ENCODE measurements at places on chromosomes 13 and 19.

DNA sequence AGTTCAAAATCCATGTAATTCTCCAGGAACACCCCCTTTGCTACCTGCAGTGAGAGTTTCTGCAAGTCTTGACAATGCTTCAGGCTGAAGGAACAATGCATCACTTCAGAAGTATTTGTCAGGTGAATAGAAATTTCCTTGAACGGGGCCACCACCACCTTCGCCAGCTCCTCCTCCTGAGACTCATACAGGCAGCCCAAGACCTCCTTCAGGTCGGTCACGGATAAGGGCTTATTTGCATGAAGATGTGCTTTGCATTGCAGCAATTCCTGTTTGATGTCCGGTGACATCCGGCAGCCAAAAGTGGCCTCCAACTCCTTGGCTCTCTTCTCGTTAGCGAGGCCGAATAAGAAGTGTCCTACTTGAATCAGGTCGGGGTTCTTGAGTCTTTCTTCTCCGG lies 8.4 kb downstream of the NLRP7 start:
- DNase-seq: no peak

GRCh38 chr13:69866555-69866954 lies 241.1 kb upstream of the ATXN8OS start:
- no peak for DNase-seq

- DNase-seq: no peak
Measured at GRCh38 chr19:48735031-48735615, 5.3 kb downstream of the RASIP1 start.

- no peak for DNase-seq
Measured at GRCh38 chr19:31498781-31499180, 149.5 kb upstream of the TSHZ3 start.

DNA sequence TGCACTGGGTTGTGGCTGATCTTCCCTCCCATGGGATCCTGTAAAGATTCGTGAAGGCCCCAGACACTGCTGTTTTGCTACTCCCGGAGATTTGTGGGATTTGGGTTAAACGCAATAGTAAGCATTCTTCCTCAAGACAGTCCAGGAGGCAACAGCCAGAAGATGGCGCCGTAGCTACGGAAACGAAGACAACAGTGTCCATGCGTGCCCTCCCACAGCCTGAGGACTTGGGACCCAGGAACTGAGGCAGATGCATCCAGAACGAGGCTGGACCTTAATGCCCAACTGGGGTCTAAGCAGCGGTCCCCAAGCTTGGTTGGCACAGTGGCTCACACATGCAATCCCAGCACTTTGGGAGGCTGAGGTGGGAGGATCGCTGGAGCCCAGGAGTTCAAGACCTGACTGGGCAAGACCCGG lies 57.6 kb upstream of the ZNF507 start:
- no peak for DNase-seq

DNA sequence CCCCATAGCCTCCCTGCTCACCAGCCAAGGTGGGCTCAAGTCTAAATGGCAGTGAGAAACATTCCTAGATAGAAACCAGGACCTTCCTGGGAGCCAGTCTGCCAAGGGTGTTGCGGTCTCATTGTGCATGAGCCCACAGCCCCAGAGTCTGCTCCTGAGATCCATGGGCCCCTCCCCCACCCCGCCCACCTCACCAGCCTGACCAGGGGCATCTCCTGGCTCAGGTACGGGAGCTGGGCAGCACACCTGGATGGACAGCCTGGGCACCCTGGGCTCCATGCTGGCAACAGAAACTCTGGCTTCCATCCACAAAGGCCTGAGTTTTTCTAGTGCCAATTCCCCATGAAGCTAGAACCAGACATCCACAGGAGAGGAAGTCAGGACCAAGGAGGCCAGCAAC lies 65.6 kb downstream of the RAB20 start:
- no peak for DNase-seq

DNA sequence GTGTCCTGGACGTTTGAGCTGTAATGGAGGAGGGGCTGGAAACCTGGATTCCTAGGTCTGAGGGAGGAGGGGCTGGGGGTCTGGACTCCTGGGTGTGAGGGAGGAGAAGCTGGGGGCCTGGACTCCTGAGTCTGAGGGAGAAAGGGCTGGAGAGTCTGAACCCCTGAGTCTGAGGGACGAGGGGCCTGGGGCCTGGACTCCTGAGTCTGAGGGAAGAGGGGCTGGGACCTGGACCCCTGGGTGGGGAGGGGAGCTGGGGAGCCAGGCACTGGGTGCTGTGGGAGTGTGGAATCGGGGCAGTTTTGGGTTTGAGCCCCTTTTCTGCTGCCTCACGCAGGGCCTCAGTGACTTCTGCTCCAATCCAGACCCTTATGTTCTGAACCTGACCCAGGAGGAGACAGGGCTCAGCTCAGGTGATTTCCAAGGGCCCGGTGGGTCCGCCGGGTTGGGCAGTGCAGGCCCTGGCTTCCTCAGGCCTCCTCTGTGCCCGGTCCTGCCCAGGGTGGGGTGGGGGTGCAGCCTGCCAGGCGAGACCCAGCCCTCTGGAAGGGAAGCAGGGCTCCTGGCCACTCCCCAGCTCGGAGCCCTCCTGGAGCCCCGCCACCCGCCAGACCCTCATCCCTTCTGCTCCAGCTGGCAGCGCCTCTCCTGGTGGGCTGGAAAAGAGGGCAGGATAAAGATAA lies 14.4 kb downstream of the TTYH1 start:
- DNase-seq: no peak

DNA sequence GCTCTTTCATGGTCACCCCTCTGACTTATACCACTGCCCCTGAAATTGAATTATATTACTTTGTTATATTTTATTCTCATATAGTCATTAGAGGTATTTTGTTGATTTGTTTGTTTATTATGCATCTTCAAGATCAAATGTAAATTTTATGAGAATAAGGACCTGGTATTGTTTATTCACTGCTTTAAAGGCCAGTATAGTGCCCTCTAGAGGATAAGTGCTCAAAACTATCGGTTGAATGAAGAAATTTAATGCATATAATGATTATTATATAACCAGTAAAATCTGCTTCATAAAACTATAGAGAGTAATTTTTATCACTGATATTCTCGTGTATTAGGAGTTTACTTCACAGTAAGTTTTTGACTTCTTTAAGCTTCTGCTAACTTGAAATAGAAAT lies 1401.9 kb downstream of the SLITRK1 start:
- no peak for DNase-seq

- no peak for DNase-seq
Measured at GRCh38 chr13:99367106-99367616, 60.0 kb upstream of the GPR183 start.

GRCh38 chr13:31053091-31053490 lies 108.6 kb downstream of the HSPH1 start:
- no peak for DNase-seq

- DNase-seq: no peak
Measured at GRCh38 chr13:110756219-110756631, 42.7 kb downstream of the ING1 start.

- no peak for DNase-seq
Measured at GRCh38 chr13:74889321-74889720, 592.6 kb downstream of the TBC1D4 start.

DNA sequence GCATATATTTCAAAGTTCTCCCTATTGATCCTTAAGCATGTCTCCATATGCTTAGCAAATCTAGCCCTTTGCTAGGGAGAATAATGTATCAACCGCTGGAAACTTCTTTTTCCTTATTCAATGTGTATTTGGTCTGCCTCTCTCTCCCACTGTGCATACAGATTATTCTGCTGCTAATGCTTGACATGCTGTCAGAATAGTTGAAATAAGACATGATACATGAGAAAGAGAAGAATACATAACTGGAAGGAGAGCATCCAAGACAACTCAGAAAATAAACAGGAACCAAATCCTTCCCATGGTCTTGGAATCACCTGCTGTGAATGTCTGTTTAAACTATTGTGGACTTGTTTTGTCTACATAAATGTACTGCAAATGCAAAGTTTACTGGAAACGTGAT lies 1103.0 kb downstream of the EFNB2 start:
- DNase-seq: no peak

DNA sequence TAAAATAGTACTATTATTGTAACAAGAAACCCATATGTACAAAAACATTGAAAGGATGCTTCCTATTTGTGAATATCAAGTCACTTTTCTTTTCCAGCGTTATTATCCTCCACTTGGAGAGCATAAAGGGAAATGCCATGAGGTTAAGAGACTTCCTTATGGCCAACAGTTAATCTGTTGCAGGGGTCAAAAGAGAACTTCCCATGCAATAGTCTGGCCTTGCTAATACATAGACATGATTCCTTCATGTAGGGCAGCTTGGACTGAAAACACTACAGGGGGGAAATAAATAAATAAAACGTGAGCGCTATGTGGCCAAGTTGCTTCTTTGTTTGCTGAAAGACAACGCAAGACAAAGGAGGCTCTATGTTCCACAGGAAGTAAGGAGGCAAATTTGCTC lies 269.1 kb upstream of the EDNRB start:
- DNase-seq: no peak

GRCh38 chr19:40178756-40179155 lies 12.5 kb upstream of the MAP3K10 start:
- DNase-seq: no peak

- DNase-seq: no peak
Measured at GRCh38 chr19:18660939-18661670, 22.4 kb upstream of the CRTC1 start.

DNA sequence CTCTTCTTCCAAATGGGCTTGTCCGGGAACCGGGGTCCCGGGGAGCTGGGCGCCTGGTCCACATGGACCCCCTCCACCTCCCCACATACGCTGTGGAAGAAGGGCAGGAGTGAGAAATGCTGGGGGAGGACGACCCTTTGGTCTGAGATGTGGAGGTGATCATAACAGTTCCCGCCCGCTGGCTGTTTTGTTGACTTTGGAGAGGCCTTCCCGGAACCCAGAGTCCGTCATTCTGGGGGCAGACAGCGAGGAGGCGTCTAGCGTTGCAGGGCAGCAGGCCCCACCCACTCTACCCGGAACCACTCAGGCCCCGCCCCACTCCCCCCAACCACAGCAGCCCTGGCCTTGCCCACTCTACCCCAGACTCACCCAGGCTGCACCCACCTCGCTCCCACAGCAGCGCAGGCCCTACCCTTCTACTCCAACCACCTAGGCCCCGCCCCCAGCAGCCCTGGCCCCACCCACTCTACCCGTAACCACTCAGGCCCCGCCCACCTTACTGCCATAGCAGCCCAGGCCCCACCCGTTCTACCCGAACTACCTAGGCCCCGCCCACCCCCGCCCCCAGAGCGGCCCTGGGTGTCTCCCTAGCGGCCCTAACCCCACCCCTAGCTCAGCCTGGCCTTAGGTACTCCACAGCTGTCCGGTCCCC lies 7.1 kb downstream of the GPR108 start:
- no peak for DNase-seq

DNA sequence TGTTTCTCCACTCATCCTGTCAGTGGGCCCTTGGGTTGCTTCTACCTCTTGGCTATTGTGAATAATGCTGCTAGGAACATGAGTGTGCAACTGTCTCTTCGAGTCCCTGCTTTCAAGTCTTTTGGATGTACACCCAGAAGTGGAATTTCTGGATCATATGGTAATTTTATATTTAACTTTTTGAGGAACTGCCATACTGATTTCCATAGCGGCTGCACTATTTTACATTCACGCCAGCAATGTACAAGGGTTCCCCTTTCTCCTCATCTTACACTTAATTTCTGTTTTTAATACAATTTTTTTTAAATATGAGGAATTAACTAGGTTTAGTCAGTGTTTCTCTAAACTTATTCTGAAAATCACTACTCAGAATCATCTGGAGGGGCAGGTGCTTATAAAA lies 24.2 kb upstream of the SLC46A3 start:
- DNase-seq: no peak

GRCh38 chr19:5805462-5806132 lies 730 bp downstream of the NRTN start:
- DNase-seq: peak; percentile 50

- DNase-seq: no peak
Measured at GRCh38 chr19:9014803-9015202, 4.6 kb upstream of the MUC16 start.

DNA sequence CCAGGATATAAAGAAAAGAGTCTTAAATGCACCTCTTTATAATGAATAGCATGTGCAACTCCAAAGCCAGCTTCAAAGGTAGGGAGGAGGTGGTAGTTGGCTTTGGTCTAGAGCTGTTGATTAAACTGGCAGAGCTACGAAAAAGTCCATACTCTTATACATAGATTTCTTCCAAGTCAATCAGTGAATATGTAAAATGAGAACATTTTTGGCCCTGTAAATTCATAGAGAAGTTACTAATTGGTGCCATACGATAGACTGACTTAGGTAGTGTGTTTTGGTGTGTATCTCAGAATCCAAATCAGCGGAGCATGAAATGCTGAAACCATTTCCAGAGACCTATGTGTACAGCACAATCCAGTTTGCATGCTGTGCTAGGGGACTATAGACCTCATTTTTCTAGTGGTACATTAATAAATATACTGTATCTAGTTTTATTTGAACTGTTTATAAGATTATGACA lies 17.1 kb upstream of the DPY19L3 start:
- DNase-seq: no peak

DNA sequence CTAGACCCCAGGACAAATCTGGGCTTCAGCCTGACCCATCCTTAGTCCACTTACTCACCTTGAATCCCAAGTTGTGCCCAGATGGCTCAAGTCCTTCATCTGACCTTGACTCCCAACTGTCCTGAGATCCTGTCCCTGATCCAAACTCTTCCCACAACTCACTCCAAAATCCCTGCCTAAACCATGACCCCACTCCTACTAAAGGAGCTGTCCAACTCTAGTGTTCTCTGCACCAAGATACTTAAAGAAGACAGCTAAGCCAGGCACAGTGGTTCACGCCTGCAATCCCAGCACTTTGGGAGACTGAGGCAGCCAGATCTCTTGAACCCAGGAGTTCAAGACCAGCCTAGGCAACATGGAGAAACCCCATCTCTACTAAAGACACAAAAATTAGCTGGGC lies 8.5 kb downstream of the POU2F2 start:
- no peak for DNase-seq

GRCh38 chr19:30049846-30050667 lies 108.0 kb downstream of the URI1 start:
- no peak for DNase-seq

DNA sequence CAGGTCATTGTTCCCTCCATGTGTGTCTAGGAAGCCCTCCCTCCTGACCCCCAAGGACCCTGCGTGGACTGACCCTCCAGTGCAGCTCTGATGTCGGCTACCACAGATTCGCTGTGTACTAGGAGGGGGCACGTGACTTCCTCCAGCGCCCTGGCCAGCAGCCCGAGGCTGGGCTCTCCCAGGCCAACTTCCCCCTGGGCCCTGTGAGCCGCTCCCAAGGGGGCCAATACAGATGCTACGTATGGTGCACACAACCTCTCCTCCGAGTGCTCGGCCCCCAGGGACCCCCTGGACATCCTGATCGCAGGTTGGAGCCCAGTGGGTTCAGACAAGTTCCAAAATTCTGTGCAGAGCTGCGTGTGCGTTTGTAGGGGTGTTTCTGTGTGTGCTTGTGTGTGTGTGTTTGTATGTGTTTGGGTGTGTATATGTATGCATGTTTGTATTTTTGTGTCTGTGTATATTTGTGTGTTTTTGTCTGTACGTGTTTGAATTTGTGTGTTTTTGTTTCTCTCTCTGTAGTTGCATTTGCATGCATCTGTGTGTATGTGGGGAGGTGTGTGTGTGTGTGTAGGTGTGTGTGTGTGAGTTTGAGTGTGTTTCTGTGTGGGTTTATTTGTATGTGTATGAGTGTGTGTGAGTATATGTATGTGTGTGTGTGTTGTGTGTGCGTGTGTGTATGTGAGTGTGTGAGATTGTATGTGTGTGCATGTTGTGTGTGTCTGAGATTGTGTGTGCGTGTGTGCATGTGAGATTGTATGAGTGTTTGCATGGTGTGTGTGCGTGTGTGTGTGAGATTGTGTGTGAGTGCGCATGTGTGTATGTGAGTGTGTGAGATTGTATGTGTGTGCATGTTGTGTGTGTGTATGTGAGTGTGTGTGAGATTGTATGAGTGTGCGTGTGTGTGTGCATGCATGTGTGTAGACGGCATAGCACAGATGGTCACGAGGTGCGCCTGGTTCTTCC lies 21.4 kb upstream of the LILRA2 start:
- DNase-seq: no peak

All from activated B cell treated with CpG ODN at 0.5 μM for 24 hours (primary cell).